ENCODE measurements at places on chromosomes 2 and 18.
A peak's percentile ranks its signal among the peaks of the same experiment; 100 is the strongest.

GRCh38 chr2:96264086-96264485 lies 1.7 kb downstream of the TMEM127 start:
- no peak for DNase-seq

DNA sequence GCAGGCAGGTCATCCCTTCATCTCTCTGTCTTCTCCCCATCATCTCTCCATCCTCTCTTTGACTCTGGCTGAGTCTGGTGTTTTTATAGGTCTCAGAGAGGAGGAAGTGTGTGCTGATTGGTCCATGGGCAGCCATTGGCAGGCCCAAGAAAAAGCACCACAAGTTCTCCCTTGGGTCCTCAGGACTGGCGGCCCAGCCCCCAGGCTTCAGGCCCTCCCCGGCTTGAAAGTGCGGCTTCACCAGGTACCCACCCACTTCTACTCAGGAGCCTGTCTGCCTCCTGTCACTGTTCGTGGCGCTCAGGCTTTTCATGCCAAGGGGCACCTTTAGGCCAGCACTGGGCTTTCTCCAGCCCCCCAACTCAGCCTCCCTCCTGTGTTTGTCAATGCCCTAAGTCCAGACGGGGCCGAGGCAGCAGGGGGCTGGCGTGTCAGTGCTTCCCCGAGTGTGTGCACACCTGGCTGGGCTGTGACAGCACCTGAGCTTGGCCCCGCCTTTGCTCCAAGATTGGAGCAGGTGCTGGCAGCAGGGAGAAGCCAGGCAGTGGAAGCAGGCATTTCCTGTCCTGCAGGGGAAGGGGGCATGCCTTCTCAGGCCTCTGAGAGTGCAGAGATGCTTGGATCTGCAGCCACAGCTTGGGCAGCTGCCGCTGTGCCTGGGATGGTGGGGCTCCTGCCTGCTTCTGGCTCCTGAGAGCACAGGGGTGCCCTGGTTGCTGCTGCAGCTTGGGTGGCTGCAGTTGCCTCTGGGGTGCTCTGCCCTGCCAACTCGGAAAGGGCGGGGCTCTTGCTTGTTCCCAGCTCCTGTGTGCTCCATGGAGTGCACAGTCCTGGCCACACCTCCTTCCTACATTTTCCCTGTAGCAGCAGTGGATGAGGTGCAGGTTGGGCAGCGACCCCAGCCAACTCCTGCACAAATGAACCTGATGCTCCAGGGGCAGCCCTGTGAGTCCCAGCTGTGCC lies 34.1 kb downstream of the FBXO48 start:
- DNase-seq = no peak

GRCh38 chr18:37335409-37335736 lies 230.2 kb downstream of the CELF4 start:
- no peak for DNase-seq

DNA sequence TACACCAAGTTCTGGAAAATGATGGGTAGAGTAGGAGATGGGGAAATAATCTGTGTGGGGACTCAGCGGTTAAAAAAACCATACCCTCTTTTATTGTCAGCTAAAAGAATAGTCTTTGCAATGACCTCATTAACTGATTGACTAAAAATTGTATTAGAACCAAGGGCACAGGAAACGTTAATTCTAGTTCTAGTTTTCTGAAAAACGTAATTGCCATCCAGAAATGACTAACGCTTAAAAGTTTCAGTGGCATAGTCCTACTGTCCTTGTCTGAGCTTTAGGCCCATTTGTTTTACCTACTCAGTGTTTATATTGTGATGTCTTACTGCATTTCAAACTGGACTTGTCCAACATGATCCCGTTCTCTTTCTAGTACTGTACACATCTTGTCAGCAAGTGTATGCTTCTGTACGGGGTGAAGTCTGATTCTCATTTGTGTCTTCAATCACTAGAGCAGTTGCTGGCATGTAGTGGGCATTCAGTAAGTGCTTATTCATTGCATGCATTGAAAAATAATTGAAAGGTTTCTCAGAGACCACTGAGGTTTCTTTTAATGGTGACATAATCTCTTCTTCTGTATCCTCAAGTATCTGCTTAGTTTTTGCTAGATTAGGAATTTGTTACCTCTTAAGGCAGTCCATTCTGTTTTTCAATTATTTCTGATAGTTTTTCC lies 81.5 kb downstream of the ZNF407 start:
- no peak for DNase-seq

DNA sequence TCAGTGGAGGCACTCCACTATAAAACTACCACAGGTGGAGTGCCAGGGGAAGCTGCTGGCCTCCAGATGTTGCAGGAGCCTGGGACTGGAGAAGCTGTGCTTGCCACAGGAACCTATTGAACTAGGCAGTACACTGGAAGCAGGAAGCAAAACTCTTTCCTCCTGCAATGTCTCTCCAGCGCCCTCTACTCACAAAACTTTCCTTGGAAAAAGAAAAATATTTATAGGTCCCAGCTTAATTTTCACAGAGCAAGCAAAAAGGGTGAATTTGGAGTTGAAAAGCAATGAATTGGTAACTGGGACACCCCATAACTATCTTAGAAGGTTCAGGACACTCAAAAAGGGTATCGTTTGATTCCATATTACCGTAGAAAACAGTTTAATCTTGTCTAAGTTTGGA lies 33.2 kb upstream of the REEP1 start:
- no peak for DNase-seq

- no peak for DNase-seq
Measured at GRCh38 chr2:39949131-39949530, 170.1 kb upstream of the THUMPD2 start.

DNA sequence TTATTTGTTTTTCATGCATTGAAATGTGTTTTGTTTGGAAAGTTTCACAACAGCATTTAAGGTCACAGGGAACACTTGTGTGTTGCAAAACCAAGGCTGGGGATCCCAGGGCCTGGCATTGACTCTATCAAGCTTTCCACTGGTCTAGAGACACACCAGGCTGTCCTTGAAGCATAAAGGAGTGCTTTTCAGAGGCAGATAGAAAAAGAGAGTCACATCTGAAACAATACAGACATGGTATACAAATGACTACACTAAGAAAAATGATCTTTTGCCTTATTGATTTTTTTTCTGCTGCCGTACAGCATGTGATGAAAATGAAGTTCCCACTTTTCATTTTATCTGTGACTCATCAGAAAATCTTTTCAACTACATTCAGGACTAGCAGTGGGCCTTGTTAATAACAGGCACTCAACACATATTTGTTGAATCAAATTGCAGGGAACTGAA lies 61.9 kb upstream of the ZCCHC2 start:
- no peak for DNase-seq

DNA sequence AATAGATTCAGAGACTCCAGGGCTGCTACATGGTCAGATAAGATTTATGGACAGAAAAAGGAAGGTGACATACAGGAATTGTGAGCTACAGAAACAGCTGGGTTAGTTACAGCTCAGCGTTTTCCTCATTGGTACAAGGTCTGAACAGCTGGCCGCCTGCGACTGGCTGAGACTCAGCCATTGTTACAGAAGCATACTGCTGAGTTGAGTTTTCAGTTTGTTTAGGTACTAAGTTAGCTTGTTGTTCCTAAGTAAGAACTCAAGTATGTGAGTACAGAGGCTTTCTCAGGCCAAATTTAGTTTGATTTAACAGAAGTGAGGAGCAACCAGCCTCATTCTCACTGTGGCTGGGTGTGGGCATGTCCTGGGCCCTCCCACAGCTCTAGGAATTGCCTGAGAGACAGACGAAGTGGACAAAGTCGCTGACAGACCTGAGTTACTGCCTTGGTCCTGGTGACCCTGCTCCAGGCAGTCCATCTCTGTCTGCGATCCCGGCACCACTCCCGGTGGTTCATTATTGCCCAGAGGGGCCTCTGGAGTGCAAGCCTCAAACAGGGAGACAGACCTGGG lies 27.8 kb upstream of the RHOB start:
- no peak for DNase-seq

DNA sequence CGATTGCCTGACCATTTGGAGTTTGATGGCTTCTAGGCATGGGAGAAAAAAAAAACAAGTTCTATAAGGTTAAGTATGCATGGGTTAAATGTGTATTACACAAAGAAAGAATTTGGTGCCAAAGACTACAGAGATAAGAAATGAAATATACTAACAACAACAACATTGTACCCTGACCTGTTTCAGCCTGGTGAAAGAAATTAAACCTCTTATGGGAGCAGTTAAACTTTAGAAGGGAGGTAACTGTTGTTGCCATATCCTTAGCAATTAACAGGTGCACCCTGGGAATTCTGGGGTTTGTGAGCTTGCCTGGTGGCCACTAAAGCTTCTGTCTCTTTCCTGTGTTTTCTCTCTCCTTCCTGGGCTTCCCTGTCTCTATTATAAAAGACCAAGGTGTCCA lies 6.5 kb upstream of the IFIH1 start:
- no peak for DNase-seq

- DNase-seq = peak; percentile 45
Measured at GRCh38 chr2:43219383-43220228, 6.8 kb downstream of the ZFP36L2 start.

GRCh38 chr2:166440313-166440712 lies 53.7 kb downstream of the SCN7A start:
- DNase-seq = no peak

DNA sequence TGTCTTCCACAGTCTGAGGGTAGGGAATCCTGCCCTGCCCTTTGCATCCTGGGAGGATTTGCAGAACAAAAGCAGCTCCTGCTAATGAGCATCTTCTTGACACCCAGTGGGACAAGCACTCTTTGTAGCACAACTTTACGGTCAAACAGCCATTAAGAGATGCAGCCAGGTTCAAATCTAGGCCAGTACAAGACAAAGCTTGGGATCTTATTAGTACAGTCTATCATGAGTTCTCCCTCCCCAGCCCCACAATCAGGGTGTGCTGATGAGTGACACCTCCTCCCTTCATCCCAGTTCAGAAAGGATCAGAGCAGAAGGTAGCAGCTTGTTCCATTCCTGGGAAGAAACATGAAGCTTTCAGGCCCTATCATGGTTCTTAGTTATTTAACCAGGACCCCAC lies 41.9 kb downstream of the MARCO start:
- no peak for DNase-seq

- DNase-seq = no peak
Measured at GRCh38 chr2:16318051-16318450, 347.6 kb downstream of the CYRIA start.

GRCh38 chr2:17388798-17389197 lies 129.4 kb downstream of the RAD51AP2 start:
- DNase-seq = no peak

GRCh38 chr18:615092-615521 lies 18.3 kb downstream of the CLUL1 start:
- no peak for DNase-seq

- no peak for DNase-seq
Measured at GRCh38 chr2:197672371-197672893, 3.0 kb downstream of the RFTN2 start.

DNA sequence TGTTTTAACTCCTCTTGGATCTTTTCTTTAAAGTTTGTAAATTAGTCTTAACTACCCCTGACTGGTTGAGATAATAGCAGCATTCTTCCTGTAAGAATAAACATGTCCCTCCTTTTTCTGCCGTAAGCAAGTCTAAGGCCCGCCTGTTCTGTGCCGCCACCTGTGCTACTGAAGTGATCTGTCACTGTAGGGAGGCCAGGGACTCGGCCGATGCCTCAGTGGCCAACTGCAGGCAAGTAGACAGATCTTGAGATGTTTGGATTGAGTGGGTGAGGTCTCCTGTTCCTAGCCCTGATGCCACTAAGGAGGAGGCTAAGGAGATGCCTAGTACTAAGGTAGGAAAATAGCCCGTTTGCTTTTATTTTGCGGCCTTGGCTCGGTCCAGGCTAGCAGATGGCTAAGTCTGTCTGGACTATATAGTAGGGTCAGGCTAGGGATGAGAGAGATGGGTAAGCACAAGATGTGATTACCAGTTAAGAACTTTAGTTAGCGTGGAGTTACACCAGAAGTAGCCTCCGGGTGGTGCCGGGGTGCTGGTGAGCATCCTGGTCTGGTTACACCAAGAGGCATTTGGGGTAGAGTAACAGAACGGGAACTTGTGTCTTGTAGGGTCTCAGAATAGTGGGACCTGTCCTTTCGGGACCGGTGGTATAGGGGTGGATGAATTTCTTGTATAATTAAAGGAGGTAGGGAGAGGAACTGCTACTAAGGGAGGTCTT lies 584.2 kb downstream of the SUCLG1 start:
- no peak for DNase-seq

DNA sequence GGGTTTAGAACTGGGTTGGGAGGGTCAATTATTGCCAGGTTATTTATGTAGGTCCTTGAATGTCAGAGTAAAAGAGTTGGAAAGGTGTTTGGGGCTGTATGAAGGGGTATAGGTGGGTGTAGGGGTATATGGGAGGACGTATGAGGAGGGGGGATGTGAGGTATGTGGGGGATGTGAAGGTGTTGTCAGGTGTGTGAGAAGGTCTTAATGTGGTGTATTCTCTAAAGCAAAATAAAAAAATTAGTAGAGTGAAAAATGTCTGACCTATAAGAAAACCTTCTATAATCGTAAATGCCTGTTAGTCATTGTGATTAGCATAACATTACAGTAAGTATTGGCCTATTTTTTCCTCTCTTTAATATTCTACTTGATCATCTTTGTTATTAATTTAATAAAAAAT lies 25.1 kb downstream of the ACVR2A start:
- no peak for DNase-seq

DNA sequence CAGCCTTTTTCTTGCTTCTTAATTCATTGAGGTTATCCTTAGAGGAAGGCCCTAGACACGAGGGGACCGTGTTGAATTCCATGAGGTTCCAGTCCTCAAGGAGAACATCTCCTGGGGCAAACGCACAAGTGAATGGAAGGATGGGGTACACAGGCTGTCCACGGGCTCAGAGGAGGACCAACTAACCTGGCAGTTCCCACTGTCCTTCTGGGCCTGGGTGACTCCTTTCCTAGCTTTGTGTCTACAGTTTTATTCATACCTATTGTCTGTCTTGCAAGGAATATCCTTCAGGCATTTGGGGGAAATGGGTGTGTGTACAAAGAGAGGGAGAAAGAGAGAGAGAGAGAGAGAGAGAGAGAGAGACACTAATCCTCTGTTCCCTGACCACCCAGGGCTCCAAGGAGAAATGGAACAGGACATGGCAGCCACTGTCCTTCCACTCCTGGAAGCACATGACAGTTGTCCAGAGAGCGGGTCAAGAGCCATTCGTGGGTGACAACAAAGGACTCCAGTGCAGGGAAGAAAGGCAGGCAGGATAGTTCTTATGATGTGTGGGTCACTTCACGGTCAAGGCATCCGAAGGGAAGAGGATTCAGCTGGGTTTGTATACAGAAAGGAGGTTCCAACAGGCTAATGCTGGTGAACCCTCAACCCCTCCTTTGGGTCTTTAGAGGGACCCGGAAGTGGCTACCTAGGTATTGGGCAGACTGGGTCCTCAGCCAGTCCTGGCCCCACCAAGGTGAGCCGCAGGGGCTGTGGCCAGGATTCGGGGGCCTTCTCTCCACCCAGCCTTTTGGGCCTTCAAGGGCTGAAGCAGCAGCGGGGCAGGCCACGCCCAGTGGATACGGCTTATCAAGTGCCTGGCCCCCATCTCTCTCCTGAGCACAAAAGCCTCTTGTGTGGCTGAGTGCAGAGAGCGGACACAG lies 150.6 kb downstream of the MYCN start:
- DNase-seq = no peak
